ENCODE measurements at places on chromosomes 3 and 15. TPM values are rescaled to one million over a fixed set of nuclear protein-coding genes. Genes with fewer than 3 reads are reported as not detected.

TRIM42 gene
- total RNA-seq = not detected

MESP2 gene
- total RNA-seq = 0.19 TPM

SELENOS gene
- total RNA-seq = 56.6 TPM

ITGA11 gene
- 2.6 TPM for total RNA-seq

CTXND1 gene
- total RNA-seq = not detected

FRMD5 gene
- 12.7 TPM for total RNA-seq

NISCH gene
- 98.8 TPM for total RNA-seq

B3GNT5 gene
- 28.3 TPM for total RNA-seq

CMSS1 gene
- total RNA-seq = 14.0 TPM

LRRC31 gene
- not detected for total RNA-seq

TRPM1 gene
- total RNA-seq = 0.38 TPM

ARL6 gene
- total RNA-seq = 7.7 TPM

SLC12A1 gene
- not detected for total RNA-seq

FBXL22 gene
- under 0.01 TPM for total RNA-seq

COL6A6 gene
- not detected for total RNA-seq

SCN5A gene
- total RNA-seq = 4.6 TPM

WDR72 gene
- total RNA-seq = not detected

SCN11A gene
- total RNA-seq = under 0.01 TPM

IMPG2 gene
- 0.98 TPM for total RNA-seq

DGKG gene
- 0.29 TPM for total RNA-seq

SLC22A13 gene
- under 0.01 TPM for total RNA-seq

RPS17 gene
- 1,443 TPM for total RNA-seq

ZNF502 gene
- 4.9 TPM for total RNA-seq

C3orf22 gene
- total RNA-seq = not detected

CLEC3B gene
- 2.6 TPM for total RNA-seq

PLS1 gene
- total RNA-seq = 1.3 TPM

LYZL4 gene
- not detected for total RNA-seq

GHRL gene
- total RNA-seq = 0.33 TPM

LPP gene
- total RNA-seq = 74.5 TPM

PLSCR2 gene
- total RNA-seq = not detected

CFAP44 gene
- 4.9 TPM for total RNA-seq

CRBN gene
- total RNA-seq = 78.6 TPM

NEIL1 gene
- 32.6 TPM for total RNA-seq

ITIH4 gene
- total RNA-seq = 0.96 TPM

CCDC71 gene
- total RNA-seq = 31.0 TPM

SELENOT gene
- total RNA-seq = 215 TPM

PRC1 gene
- total RNA-seq = 121 TPM

DPPA4 gene
- total RNA-seq = not detected

DZIP1L gene
- 8.0 TPM for total RNA-seq

LDHAL6B gene
- not detected for total RNA-seq

MYO5C gene
- total RNA-seq = 36.7 TPM

PCOLCE2 gene
- total RNA-seq = not detected

HTR3C gene
- total RNA-seq = not detected
